ENCODE measurements at places on chromosomes 12 and 14.

GRCh38 chr12:77788231-77789168, 42.2 kb upstream of the NAV3 start:
- DNase-seq: no peak

DNA sequence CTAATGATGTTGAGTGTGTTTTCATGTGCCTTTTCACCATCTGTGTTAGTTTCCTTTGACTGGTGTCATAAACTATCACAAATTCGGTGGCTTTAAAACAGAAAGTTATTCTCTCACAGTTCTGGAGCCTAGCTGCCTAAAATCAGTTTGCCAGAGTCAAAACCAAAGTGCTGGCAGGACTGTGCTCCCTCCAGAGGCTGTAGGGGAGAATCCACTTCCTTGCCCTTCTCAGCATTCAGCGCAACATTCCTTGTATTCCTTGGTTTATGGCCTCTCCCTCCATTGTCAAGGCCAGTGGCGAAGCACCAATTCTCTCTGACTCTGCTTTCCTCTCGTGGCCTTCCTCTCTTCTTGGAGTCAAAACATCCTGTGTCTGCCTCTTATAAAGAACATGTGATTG, 174.2 kb upstream of the PDE3A start:
- DNase-seq: no peak

DNA sequence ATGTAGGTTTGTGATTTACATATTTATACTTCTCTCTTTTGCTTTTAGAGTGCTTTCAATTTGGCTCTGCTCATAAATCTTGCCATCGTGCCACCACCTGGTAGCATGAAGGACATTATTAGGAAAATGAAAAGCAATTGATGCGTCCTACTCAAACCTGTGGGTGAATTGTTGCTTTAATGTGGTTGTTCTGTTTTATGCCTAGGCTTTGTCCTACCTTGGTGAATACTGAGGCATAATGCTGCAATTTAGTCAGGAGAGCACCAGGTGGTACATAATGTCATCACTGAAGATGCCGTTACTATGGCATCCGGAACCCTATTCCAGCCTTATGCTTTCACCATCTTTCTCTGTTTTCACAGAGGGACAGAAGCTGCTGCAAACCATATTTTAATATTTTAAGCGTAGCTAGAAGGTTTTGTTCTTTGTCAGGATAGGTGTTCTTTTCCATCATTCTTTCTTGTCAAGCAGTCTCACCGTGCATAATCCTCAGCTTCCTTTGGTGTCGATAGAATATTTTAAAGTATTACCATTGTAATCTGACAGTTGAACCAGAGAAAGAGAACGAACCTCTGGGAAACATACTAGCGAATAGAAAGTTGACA, 68.5 kb upstream of the PKP2 start:
- no peak for DNase-seq

DNA sequence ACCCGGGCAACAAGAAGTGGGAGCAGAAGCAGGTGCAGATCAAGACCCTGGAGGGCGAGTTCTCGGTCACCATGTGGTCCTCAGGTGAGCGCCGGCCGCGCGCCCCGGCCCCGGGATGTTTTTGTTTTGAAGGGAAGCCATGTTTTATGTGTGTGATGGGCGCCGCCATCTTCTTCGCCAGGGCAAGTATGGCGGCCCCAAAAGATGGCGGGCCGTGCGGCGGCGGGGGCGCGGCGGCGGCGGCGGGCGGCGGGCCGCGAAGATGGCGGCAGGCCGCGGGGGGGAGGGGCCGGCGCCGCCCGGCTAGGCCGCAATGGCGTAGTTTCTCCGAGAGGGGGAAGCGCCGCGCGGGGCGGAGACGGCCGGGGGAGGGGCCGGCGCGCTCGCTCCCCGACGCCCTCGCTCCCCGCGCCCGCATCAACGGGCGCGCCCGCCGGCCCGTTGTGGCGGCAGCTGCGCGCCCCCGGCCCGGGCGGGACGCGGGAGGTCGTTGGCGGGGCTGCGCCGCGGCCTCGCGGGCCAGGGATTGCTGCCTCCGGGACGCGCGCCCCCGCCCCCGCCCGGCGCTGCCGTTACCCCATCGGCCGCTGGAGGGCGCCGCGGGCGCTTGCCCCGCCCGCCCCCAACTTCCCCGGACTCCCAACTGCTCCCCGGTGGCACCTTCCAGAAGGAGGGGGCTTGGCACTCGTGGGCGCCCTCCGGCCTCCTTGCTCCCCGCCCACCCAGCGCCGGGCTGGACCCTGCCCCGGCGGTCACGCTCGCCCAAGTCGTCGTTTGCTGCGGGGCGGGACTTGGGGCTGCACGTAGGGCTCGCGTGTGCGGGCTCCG, 1.1 kb downstream of the YY1 start:
- peak; percentile 87 for DNase-seq

DNA sequence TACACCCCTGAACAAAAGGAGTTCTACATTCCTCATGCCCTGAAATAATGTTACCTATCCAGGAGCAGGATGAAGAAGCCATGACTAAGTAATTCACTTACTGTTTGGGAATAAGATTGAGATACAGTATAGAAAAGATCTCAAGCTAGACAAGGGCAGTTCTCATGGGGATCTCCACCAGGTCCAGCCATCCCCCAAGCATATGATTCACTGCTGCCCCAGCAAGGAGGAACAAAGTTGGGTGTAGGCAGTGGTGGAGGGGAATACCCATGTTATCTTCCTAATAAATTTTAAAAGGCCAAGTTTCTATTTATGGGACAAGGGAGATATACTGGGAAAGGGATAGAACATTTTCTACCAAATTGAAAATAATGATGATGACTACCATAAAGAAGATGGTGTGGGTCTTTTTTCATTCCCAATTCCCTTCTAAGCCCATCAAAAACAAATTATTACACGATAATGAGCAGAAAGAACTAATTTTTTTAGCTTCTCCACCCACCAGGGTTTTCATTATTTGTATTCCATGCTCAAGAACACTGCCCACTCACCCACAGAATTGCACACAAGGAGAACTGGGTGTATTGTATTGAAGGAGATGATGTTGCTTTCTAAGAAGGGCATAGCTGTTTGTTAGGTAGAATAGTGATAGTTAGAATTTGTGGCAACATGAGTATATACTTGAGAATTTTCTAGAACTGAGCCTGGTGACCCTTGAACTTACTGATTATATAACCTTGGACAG, 204.6 kb downstream of the BTG1 start:
- DNase-seq: no peak

GRCh38 chr14:91351512-91351862, 66.1 kb downstream of the CCDC88C start:
- DNase-seq: no peak
